ENCODE measurements at places on chromosomes 2 and 18.

DNA sequence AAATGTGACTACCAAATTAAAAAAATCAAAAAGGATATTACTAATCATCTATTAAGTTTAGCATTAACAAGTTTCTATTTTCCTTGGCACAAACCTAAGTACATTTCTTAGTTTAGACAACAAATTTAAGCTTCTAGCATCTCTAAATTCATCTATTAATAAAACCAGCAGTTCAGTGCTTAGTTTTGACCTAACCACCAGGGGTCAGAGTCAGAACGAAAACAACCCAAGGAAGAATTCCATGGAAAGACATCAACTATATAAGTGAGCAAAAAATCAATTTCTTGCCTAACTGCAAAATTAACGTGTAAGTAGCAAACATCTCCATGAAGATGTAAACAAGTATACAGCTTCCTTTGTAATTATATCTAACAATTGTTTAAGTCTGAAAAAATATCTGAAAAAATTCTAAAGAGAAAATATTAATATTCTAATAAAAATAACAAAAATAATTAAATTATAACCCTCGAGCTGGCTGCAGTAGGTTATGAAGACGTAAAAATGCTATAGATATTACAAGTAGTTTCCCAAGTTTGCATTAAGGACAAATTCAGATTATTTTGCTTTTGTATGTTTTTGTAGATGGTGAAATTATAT, 83.7 kb downstream of the CERKL start:
- no peak for DNase-seq

- peak; percentile 55 for DNase-seq
These were observed 265.9 kb downstream of the CELF4 start for GRCh38 chr18:37299471-37300304.

- no peak for DNase-seq
These were observed 143.6 kb downstream of the WDPCP start for GRCh38 chr2:63444565-63445288.

DNA sequence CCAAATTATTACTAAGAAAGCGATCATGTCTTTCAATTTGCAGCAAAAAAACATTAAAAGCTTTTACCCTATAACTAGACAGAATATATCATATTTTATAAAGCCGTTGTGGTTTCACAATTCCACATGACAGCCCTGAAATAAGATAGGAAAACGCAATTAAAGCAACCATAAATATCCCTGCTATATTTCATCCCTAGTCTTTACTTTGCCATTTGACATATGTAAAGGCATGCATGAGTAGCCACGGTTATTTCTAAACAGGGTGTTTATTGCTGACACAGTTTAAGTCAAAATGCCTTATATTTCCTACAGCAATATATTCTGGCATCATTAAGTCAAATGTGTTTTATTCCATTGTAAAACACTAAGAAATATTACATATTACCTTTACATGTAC, 239.9 kb downstream of the DSEL start:
- DNase-seq: no peak

DNA sequence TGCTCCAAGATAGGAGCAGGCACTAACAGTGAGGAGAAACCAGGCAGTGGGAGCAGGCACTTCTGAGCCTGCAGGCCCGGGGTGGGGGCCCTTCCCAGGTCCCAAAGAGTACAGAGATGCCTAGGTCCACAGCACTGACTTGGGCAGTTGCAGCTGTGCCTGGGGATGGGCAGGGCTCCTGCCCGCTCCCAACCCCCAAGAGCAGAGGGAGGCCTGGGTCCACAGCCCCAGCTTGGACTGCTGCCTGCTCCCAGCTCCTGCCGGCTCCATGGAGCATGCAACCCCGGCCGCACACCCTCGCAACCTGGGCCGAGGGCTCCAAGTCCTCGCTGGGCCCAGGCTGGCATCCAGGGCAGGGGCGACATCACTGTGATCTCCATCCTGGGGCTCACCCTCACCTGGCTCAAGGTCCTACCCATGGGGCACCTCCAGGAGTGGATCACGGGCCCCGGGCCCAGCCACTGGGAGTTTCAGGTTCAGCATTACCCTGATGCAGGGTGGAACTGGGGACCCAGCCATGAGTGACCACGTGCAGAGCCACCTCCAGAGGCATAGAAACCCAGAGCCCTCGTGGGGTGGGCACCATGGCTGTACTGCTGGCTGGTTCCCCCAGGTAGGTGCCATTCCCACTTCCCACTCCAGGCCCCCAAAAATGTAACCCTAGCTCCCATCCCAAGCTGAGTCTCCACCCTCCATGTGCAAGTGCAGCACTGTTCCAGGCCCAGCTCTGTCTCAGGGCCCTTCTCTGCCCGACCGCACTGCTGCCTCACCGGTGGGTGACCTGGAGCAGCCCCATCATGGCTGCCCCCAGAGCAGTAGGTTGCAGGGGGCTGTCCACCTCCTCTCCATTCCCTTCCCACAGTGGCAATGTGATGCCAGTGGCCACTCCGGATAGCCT, 325.6 kb downstream of the NR4A2 start:
- DNase-seq: no peak

DNA sequence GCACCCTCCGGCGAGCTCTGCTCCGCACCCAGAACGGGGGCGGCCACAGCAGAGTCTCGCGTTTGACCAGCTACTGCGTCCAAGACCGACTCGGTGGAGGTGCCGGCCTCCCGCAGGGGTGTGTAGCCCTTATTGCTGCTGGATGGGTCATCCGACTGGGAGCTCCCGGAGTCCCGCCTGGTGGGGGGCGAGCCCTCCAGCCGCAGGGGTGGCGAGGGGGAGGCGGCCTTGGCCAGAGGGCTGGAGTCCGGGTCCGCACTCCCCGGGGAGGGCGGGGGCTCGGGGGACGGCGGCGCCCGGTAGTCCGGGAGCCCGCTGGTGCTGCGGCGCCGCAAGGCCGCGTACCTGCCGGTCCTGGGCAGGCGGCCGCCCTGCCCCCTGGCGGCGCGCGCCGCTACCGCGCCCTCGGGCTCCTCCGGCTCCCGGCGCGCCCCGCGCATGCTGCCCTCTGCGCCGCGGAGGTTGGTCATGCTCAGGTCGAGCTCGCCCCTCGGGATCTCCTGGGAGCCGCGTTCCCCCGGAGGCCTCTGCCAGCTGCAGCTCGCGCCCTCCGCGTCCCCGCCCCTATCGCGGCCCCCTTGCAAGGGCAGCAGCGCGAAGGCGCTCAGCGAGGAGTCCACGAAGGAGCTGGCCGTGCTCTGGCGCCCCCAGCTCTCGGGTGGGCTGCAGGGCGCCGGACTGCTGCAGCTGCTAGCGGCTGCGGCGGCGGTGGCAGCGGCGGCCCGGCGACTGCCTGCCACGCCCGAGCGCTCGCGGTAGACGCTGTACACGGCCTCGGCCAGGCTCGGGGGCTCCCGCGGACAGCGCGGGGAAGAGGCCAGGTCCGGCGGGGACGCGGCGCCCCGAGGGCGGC, 4.8 kb downstream of the TMEM200C start:
- DNase-seq: no peak

DNA sequence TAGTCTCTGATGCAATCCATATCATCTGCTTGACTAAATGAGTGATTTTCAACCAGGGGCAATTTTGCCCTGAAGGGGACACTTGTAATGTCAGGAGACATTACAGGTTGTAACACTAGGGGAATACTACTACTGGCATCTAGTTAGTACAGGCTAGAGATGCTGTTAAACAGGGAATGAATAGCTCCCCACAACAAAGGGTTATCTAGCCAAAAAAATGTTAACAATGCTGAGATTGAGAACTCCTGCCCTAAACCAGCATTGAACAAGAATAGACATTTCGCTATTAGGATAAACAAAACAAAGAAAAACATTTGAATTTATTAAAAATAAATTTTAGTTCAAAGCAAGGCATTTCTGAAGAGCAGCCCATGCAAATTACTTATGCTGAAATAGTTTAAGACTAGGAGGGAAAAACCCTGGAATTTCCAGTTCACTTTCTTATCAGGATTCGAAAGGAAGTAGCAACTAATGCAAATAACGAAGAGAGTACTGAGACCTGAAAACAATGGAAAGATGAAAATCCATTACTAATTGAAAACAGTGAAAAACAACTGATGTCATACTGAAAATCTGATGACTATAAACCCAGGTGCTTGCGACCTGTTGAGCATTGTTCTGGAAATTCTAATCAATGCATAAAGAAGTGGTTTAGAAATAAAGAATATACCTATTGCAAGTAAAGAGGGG, 53.1 kb downstream of the CAB39 start:
- DNase-seq: no peak

GRCh38 chr18:24989760-24990593, 362.0 kb downstream of the ZNF521 start:
- DNase-seq: no peak

- no peak for DNase-seq
These were observed 35.6 kb downstream of the ANKRD44 start for GRCh38 chr2:197274937-197275336.

DNA sequence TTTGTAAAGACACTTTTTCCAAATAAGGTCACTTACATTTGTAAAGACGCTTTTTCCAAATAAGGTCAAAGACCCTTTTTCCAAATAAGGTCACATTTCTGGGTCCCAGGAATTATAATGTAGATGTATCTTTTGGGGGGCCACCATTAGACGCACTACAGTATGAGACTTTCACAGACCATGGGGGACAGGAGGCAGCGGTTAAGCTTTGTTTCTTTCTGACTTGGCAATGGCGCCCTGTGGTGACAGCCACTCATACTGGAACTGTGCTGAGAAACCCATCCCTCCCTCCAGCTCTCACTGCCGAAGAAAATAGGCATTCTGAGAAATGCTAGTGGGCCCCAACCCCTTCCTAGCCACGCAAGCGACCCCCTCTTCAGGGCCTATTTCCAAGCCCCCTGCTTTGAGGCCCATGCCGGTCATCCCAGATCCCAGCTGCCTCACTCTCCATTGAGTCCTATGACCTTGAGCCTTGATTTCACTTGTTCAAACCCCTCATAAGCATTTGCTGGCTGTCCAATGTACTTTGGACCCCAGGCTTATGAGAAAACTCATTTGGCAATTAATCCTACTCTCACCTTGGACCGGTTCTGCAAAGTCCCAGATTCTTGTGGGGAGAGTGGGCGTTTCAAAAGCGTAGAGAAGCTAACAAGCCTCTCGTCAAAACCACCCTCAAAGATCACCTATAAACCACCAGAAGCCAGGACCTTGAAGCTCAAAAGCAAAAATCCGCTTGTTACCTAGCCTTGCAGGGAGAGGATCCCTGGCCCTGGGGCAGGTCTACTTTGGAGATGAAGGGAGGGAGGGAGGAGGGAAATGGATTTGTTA, 11.3 kb upstream of the SPATA3 start:
- DNase-seq: no peak

GRCh38 chr18:12515550-12515949, 107.8 kb downstream of the PRELID3A start:
- DNase-seq: no peak

GRCh38 chr18:34758378-34758948, 48.4 kb downstream of the DTNA start:
- DNase-seq: no peak

DNA sequence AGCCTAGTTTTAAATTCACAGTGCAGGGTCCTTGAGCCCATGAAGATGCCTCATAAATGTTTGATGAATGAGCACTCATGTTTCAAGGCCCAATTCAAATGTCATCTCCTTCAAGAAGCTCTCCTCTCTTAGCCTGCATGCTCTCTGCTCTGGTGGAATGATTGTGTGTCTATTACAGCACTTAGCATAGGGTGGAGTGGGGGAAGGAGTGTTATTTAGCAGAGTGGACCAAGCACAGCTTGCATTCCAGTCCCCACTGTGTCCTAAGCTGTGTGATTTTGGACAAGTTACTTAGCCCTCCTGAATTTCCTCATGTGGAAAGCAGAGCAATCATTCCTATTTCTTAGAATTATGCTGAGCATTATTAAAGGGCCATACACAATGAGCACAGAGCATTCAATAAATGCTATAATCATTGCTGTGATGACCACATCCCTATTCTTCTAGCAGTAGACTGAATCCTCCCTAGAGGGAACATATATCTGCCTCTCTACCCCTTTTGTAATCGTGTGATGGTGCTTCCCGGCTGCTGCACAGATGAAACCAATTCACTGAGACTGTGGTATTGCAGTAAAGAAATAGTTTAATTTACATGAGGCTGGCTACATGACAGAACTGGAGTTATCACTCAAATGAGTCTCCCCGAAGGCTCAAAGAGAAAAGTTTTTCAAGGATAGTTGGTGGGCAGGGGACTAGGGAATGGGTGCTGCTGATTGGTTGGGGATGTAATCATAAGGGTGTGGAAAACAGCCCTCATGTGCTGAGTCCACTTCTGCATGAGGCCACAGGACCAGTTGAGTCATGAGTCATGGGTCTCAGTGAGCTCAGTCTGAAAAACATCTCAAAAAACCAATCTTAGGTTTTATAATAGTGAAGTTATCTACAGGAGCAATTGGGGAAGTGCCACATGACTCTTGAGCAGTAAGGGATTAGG, 173.4 kb upstream of the NDUFV2 start:
- DNase-seq: no peak

GRCh38 chr2:16709769-16710168, 44.1 kb upstream of the CYRIA start:
- no peak for DNase-seq

DNA sequence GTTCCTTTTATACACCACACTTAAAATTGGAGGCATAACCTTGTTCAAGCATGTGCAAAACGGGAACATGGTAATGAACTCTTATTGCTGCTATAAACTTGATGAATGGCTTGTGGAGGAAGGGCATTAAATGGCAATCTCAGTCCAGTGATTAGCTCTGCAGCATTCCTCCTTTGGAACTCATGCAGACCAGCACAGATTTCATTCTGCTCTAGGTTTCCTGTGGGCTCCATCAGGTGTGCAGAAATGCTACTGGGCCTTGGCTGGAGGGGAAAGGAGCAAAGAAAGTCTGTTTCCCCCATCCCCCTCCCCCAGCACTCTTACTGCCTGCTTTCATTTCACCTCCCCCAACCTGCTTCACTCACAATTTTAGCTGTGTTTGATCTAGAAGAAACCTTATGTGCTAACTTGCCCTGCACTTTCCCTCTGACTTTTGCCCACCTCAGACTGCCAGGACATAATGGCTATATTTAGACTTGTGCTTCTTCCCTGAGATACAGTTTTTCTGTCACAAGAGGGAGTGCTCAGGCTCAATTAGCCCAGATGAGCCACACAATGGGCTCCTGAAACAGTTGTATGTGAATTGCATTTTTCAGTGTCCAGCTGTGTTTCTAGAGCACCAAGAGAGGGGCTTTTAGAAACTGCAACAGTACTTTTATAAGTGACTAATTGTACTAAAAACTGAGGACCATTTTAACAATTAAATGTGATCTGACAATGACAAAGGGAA, 109.8 kb downstream of the FSHR start:
- no peak for DNase-seq

DNA sequence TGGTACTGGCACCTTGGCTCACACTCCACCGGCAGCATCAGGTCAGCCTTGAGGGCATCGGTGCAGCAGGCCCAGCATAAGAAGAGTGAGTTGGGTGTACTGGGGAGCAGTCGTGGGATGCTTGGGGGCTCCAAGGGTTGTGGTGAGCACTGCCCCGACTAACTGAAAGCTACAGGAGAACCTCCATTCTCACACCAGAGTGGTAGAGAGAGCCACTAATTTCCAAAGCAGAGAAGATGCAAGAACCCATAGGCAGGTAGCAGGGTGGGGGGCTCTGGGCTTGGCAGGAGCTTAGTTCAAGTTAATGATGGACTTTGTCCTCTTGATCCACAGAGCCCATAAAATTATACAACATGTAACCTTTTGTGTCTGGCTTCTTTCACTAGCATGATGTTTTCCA, 148.0 kb upstream of the SMAD2 start:
- no peak for DNase-seq

GRCh38 chr2:206832873-206833272, 67.5 kb downstream of the FASTKD2 start:
- DNase-seq: no peak
